GM12865 (cell line): ENCODE measurements at places on chromosomes 4 and X.

DNA sequence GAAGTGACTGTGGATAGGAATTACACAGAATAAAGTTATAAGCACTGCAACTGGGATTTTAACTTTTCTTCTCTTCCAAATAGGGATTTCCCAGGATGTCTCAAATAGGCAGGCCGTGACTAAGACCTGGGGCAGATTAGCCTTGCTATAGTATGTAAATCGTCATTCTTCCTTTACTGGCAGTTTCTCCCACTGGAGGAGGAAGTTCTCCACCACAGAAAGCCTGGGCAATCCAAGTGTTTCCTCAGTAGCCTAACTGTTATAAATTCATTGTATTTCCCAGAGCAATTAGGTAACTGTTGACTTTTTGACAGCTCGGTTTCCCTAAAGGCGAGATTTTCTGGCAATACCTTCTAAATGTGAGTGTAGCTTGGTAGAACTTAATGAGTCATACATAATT is at the start of gene TNIP3:
Gene TNIP3 (minus strand): TSS at position 31 of the 400 bp plus-strand sequence. CDS start 196 bp downstream, outside the sequence.
- DNase-seq = no peak

GRCh38 chr4:3331511-3332394 is 38.9 kb downstream of the RGS12 start:
- no peak for DNase-seq

- DNase-seq = no peak
These were observed 55.0 kb downstream of the FBXW7 start for GRCh38 chr4:152480901-152481300.

DNA sequence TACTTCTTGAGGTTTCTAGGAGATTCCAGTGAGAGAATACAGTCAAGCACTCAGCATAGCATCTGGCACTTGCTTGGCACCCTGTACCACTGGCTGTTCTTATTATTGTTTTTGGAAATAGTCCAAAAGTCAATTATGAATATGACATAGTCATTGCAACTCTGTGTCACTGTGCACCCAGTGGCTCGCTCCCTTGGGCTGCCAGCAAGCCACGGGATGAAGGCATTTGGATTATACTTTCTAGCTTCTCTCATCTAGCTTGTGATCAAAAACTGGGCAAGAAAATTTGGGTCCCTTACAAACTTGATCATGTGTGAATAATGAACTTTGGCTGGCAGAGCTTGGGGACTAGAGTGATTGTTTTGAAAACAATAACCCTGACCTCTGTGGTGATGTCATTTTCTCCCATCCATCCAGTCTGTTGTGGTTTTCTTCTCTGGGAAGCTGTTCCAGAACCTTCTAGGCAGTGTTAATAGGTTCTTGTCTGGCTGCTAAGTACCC is 32.7 kb upstream of the LIMCH1 start:
- no peak for DNase-seq

DNA sequence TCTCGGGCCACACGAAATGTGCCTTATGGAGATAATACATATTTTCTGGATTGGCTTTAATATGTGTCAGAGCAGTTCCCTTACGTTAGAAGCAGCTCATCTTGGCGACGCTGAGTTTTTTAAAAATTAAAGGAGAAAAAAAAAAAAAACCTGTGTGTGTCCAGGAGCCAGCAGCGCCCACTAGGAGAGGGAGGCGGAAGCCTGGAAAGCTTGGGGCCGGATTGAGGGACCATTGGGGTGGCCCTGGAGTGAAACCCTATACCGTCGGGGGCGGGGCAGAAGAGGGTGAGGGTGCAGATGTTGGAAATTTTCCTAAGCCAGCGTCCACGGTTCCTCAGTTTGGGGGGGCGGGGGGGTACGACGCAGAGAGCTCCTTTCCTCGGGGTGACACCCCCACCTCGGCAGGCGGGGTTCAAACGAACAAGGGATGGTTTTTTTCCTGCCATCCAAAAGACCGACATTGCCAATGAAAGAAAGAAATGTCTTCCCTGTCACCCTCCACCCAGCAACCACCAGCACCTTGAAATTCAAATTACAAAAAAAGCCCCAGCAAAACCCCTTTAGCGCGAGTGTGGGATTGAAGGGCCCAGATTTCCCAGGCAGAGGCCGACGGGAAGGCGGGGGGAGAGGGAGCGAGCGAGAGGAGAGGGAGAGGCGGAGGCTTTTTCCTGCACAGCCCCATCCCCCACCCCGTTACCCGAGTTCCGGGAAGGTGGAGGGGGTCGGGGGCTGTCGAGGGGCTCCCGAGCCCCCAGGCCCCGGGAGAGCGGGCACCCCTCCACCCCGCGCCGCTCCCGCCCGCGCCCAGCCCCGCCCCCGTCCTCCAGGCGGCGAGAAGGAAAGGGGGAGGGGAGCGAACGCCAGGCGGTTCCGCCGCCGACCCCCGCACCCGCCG is 859 bp downstream of the SMARCA1 start:
- no peak for DNase-seq

DNA sequence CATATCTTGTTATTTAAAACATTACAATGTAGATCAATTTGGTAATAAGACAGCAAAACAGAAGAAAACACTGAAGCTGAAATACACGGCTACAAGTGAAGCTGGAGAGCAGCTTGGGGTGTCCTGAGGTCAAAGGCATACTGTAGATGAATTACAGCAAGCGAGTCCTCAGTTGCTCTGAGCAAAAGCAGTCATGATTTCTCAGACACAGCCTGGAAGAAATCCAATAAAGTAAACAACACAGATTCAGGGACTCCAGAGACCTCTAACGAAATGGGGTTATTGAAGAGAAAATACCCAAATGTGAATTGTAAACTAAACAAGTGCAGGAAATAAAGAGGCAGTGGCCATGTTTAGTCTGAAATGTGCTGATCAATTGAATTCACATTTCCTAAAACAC is 324.4 kb downstream of the CAMK2D start:
- DNase-seq = no peak

DNA sequence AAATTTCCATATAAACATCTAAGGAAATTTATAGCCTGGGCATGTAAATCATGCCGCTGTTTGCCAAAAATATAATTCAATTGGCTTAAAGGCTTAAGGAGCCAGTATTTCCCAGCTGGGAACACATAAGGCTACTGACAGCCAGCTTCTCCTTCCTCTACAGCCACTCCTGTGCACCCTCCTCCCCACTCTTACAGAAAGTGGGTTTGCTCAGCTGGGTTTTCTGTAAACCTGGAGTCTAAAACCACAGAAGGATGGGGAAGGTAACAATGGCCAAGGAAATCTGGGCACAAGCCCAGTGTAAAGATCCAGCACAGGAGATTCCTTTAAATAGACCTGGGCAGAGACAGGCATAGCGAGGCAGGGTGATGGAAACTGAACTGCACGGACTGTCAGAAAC is 18.5 kb downstream of the ACSL1 start:
- DNase-seq = no peak

GRCh38 chrX:148867596-148867995 is 367.2 kb downstream of the AFF2 start:
- DNase-seq = no peak

GRCh38 chr4:158630893-158631292 is 40.8 kb downstream of the C4orf46 start:
- no peak for DNase-seq

GRCh38 chr4:2220016-2220630 is 21.8 kb downstream of the HAUS3 start:
- peak; percentile 75 for DNase-seq
